ENCODE measurements at places on chromosomes 16 and 17.
A peak's percentile ranks its signal among the peaks of the same experiment; 100 is the strongest.

GRCh38 chr17:77365584-77366186 lies 224.9 kb downstream of the SEC14L1 start:
- DNase-seq = no peak

GRCh38 chr17:64244165-64244564 lies 18.9 kb downstream of the TEX2 start:
- DNase-seq = no peak

DNA sequence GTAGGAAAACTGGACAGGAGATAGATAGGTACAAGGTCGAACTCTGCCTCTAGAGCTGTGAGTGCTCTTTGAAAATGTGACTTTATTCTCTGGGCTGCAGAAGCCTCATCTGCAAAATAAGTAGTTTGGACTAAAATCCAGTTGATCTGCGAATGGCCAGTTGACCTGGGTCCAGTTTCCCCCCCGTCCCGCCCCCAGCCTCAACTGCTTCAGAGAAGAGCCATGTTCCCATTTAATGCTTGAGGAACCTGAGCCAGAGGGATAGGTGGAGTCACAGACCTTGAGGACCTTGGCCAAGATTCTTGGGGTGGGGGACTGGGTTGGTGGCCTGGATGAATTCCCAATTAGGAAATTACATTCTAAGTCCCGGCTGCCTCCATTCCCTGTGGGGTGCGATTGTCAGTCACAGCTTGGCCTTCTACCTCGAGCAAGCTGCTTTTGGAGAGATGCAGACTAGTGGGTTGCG lies 14.1 kb downstream of the TBX2 start:
- DNase-seq = no peak

GRCh38 chr16:12387311-12387710 lies 410.8 kb downstream of the SNX29 start:
- DNase-seq = no peak

GRCh38 chr17:82443465-82444283 lies 6.9 kb downstream of the CYBC1 start:
- DNase-seq = no peak

DNA sequence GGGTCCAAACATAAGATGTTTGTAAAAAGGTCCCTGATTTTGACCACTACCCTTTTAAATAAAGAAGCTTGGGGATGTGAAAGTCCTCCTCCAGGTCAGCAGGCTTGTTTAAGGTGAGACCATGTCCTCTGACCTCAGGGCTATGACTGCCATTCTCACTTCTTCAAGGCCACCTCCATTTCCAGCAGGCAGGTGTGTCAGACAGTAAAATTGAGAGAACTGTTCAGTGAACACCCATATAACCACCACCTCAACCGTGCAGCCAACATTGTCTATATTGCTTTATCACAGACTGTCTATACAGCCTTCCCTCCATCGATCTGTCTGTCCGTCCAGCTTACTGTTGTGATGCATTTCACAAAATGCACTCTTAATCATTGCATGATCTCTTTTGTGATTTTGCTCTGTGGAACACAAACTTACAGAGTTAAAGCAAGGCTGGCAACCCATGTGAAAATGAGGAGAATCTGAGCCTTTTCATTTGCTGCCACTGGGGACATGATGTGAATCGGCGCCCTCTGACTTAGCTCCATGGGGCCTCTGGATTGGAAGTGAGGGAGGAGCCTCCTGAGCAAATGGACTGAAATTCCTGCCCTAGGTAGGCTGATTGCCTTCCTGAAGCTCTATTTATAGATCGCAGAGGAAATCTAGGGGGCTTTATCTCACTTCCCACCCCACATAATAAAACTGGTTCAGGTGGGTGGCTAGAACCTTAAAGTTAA lies 53.8 kb downstream of the ZNRF1 start:
- DNase-seq = no peak

- DNase-seq = peak; percentile 42
Measured at GRCh38 chr17:56593086-56593645, 333 bp upstream of the NOG start.

GRCh38 chr16:85173146-85173980 lies 61.1 kb upstream of the CIBAR2 start:
- no peak for DNase-seq

GRCh38 chr16:57517397-57518367 lies 18.7 kb downstream of the CCDC102A start:
- no peak for DNase-seq

- no peak for DNase-seq
Measured at GRCh38 chr17:42438600-42439567, 15.8 kb upstream of the CAVIN1 start.

DNA sequence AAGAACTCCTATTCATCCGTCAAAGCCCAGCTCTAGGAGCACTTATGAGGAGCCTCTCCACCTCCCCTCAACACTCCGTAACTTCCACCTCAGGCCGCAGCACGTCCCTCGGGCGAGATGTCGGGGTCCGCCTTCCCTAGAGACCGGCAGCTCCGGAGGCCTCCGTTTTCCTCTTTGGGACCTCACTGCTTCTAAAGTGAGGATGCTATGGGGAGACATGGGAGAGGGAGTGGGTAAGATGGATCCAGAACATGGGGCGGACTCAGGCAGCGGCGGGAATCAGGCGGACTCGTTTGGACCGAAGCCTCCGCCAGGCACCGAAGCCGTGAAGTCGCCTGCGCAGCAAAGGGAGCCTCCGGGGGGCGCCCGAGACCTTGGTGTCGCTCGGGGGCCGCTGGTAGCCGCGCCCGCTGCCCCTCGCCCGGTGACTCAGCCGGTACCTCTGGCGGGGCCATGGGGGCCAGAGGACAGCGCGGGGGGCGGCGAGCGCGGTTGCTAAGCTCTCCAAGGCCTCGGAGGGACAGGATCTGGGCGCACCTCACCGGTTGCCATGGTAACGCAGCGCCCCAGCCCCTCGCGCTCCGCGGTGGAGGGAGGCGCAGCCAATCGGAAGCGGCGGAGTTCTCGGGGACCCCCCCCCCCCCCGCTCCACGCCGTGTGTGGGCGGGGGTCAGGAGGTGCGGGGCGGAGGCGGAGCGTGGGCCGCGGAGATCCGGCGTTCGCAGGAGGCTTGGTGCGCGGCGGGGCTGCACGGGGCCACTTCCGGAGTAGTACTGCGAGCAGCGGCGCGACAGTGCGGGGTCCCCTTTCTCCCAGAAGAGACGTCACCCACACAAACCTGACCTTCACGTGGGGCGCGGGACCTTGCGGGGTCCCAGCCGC lies 1.3 kb upstream of the HIC1 start:
- peak; percentile 75 for DNase-seq

GRCh38 chr17:67245694-67246402 lies 852 bp upstream of the HELZ start:
- DNase-seq = no peak

- no peak for DNase-seq
Measured at GRCh38 chr17:11182430-11182829, 58.6 kb upstream of the SHISA6 start.

- DNase-seq = no peak
Measured at GRCh38 chr17:80861418-80861815, 130.2 kb upstream of the CHMP6 start.

DNA sequence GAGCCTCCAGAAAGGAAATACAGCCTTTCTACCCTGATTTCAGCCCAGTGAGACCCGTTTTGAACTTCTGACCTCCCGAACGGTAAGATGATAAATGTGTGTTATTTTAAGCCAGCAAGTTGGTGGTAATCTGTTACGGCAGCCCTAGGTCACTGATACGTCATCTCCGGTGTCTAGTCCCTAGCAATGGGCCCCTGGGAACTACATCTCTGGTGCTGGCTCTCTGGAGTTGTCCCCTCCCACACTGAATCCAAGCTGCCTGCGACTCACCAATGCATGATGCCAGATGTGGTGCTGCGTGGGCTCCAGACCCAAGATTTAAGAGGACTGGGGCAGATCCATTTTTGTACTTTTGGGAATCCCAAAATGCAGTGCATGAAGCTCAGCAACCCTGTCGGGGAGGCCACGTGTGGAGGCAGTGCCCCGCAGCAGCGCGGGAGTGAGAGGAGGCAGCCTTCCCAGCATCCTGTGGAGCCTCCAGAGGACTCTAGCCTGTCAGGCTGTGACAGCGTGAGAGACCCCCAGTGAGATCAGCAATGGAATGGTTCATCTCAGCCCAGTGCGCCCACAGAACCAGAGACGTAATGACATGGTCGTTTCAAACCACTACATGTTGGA lies 43.6 kb upstream of the USP7 start:
- DNase-seq = no peak

GRCh38 chr16:89174877-89175276 lies 3.3 kb downstream of the CDH15 start:
- no peak for DNase-seq

DNA sequence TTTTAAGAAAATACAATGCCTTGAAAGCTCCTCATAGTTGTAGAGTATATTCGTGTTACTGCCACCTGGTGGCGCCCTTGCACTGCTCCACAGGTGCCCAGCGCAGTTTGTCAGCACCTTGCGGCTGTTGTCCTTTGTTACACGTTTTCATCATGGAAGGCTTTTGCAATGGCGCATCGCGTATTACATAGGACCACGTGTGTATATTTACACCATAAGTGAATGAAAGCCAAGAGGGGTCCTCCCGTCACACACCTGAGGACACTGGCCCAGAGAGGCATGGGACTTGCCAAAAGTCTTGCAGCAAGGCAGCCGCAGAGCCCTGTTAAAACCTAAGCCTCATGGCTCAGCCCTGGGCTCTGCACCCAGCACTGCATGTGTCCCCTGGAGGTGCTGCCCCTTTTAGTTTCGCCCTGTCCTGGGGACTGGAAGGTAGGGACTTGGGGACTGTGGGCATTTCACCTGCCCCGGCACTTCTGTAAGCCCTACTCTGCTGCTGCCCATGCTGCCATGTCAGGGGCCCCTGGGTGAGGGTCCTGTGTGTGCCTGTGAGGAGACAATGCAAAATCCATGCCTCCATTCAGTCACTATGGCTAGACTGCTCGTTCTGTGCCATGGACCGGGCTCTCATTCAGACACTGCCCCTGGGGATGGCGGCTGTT lies 24.3 kb downstream of the POLR3E start:
- peak; percentile 65 for DNase-seq

- DNase-seq = no peak
Measured at GRCh38 chr16:88754109-88754911, 30.7 kb downstream of the PIEZO1 start.

DNA sequence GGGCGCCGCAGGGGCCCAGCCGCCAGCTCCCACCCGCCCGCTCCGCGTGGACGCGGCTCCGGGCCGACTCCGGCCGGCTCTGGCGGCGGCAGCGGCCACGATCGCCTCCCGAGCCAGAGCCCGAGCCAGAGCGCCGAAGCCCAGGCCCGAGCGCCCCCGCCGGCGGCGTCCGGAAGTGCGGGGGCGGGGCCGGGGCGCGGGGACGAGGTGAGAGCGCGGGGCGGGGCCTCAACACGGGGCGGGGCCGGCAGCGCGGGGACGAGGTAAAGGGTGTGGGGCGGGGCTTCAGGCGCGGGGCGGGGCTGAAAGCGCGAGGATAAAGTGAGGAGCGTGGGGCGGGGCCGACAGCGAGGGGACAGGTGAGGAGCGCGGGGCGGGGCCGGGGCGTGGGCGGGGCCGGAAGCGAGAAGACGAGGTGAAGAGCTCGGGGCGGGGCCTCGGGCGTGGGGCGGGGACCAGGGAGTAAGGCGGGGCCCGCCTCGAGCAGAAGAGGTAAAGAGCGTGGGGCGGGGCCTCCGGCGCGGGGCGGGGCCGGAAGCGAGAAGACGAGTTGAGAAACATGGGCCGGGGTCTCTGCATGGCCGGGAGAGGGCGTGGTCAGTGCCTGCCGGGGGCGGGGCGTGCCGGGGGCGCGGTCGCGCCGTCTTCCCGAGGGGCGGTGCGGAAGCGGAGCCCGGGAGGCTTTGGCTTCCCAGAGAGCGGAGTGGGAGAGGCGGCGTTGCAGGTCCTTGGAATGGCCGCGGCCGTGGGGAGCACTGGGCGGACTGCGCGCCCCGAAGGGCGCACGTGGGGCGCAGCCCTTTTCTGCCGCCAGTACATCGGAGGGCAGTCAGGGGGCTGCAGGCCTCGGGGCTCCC lies at the start of gene AXIN1:
TSS of gene AXIN1 (minus strand) at position 177 of the 857 bp plus-strand sequence. CDS start 5,698 bp downstream, outside the sequence.
- peak; percentile 86 for DNase-seq

- no peak for DNase-seq
Measured at GRCh38 chr16:66457888-66458287, 30.8 kb downstream of the BEAN1 start.

DNA sequence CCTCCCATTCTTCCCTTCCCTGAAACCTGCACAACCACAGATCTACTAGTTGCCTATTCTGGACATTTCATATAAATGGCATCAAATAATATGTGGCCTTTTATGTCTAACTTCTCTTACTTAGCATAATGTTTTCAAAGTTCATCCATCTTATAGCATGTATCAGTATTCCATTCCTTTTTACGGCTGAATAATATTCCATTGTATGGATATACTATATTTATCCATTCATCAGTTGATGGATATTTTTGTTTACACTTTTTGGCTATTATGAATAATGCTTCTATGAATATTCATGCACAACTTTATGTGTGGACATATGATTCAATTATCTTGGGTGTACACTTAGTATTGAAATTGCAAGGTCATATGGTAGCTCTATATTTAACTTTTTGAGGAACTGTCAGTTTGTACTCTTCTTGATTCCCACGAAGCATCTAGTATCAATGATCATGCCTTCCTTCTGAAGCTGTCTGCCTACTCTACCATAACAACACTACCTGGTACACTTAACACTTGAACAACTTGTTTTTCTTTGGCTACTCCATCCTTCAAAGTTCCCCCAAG lies 12.7 kb upstream of the CHD3 start:
- DNase-seq = no peak

DNA sequence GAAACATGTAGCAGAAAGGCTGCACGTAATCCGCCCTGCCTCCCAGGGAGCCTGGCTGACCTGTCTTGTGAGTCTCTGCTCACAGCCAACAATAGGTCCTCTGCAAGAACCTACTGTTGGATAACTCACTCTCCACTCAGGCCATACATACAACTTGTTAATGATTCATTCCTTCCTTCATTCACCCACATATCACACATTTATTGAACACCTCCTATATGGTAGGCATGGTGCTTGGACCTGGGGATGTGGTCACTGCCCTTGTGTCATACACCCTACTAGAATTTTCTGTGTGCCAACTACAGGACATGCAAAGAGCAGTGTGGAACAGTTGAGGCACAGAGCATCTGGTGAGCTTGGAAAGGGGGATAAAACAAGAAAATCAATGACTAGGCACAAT lies 28.1 kb upstream of the HNF1B start:
- no peak for DNase-seq

DNA sequence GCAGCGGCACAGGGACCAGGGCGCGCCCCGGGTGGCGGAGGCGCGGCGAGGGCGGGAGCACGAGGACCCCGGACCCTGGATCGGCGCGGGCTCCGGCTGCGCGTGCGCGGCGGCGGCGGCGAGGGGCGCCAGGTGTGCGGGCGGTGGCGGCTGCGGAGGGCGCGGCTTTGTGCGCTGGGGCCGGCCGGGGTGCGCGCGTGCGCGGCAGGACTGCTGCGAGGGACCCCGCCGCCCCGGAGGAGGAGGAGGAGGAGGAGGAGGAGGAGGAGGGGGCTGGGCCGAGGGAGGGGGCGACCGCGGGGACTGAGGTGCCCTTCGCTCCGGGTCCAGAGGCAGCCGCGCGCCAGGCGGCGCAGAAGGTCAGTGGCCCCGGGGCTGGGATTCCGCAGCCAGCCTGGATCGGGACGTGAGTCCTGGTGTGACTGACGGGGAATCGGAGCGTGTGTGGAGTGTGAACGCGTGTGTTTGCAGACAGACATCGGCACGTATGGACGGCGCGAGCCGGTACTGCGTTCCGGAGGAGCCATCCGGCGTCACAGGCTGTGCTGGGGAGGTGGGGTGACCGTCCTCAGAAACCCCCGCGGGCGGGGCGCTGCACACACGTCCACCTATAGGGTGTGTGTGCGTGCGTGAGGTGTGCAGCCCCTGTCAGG lies 19.5 kb upstream of the RAP1GAP2 start:
- DNase-seq = no peak
